Stimulated activated CD8-positive, alpha-beta memory T cell treated with anti-CD3 and anti-CD28 coated beads, Interleukin-2, amount 100 ng/mL, for 1 hour (primary cell): ENCODE measurements at places on chromosomes 2 and 18.

- no peak for DNase-seq
These were observed 118.8 kb upstream of the MAP2 start for GRCh38 chr2:209305026-209305425.

GRCh38 chr18:63161761-63162195, 157.8 kb downstream of the BCL2 start:
- DNase-seq = peak; percentile 49

DNA sequence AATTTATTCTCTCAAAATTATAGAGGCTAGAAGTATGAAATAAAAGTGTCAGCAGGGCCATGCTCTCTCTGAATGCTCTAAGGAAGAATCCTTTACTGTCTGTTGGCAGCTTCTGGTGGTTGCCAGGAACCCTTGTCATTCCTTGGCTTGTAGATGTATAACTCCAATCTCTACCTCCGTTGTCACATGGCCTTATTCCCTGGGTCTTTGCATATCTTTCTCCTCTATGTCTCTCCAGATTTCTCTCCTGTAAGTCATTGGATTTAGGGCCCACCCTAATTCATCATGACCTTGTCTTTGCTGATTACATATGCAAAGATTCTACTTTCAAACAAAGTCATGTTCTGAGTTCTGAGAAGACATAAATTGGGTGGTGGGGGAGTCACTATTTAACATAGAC, 127.0 kb upstream of the CHST9 start:
- no peak for DNase-seq

GRCh38 chr2:121944072-121944831, 188.8 kb downstream of the TSN start:
- DNase-seq = no peak

GRCh38 chr2:196160101-196160500, 11.3 kb downstream of the STK17B start:
- no peak for DNase-seq

GRCh38 chr2:20446255-20446916, 488 bp upstream of the RHOB start:
- DNase-seq = no peak

DNA sequence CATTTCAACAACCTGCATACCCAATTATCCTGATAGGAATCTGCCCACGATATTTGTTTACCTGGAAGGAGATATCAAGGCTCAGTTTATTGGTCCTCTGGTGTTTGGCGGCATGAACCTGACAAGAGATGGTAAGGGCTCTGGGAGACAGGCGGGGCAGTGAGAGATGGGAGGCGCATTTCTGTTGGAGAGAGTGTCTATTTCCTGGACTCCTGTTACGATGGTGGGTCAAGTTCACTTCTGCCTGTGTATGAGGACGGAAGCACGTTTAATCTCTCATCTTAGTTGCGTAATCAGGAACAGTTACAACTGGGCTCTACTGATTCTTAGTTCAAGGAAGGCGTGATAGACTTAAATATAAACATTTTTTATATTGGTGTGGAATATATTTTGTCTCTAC, 8.9 kb downstream of the PDCL3 start:
- no peak for DNase-seq

- DNase-seq = no peak
These were observed 86.4 kb upstream of the SLC35G4 start for GRCh38 chr18:11522992-11523391.

- peak; percentile 46 for DNase-seq
These were observed 17.4 kb upstream of the HAAO start for GRCh38 chr2:42809819-42810120.

GRCh38 chr2:61662990-61663389, 124.8 kb upstream of the XPO1 start:
- no peak for DNase-seq

- DNase-seq = no peak
These were observed 329.8 kb downstream of the PTPRM start for GRCh38 chr18:7896805-7897518.

DNA sequence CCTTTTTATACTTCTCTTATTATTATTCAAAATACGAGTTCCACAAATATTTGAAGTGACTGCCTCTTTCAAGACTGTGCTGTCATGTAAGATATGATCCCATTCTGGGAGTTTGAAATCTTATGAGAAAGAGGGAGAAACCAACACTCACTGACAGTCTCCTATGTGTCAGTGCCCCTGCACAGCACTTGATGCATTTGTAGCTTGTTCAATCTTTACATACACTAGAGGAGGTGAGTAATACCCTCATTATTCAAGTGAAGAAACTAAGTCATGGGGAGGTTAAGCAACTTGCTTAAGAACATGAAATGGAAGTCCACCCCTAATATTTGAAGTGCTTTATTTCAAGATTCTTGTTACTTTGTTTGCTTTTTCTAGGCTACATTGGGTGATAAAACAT, 459.5 kb upstream of the FANCL start:
- DNase-seq = no peak

GRCh38 chr2:110717734-110718133, 14.6 kb upstream of the ACOXL start:
- no peak for DNase-seq
